Activated CD4-positive, alpha-beta T cell treated with anti-CD3 and anti-CD28 coated beads, Interleukin-2, amount 10 ng/mL, durations not matched to agents 24 days and 14 days (primary cell): ENCODE measurements at places on chromosomes 4 and X.

DNA sequence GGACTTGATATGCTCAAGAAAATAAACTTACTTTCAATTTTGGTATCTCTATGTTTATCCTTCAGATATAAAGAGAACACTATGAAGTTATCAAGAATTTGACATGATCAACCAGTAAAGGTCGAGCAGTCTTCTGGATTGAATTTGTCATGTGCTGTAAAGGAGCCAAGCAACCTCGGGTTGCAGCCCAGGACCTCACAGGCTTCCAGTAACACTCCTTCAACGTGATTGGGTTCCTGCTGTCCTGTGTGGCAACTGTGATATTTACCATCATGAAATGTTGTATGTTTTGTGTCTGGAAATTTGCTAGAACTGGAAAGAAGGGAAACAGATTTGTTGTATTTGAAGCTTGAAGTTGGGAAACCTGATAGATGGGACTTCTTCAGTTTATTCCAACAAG is 52.0 kb upstream of the UGT2B7 start:
- DNase-seq, result no peak

- no peak for DNase-seq
Measured at GRCh38 chr4:4519297-4519894, 22.5 kb downstream of the STX18 start.

- no peak for DNase-seq
Measured at GRCh38 chr4:81023484-81023883, 7.0 kb upstream of the BMP3 start.

DNA sequence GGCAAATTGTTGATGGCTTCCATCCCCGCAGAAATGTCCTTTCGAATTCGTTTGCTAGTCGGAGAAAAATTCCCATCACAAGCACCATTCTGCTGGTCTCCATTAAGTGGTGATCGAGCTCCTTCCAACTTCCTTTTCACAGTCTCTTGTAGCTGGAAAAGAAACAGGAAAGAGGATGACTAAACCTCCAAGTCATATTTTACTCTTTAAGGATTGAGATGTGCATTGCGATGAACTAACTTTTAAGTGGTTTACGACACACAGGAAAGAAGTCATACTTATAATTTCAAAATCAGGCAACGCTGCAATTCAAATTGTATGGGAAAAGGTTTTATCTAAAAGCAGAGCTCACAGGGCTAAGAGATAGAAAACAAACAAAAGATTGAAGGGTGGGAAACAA is 225.2 kb downstream of the MGST2 start:
- DNase-seq, result no peak

DNA sequence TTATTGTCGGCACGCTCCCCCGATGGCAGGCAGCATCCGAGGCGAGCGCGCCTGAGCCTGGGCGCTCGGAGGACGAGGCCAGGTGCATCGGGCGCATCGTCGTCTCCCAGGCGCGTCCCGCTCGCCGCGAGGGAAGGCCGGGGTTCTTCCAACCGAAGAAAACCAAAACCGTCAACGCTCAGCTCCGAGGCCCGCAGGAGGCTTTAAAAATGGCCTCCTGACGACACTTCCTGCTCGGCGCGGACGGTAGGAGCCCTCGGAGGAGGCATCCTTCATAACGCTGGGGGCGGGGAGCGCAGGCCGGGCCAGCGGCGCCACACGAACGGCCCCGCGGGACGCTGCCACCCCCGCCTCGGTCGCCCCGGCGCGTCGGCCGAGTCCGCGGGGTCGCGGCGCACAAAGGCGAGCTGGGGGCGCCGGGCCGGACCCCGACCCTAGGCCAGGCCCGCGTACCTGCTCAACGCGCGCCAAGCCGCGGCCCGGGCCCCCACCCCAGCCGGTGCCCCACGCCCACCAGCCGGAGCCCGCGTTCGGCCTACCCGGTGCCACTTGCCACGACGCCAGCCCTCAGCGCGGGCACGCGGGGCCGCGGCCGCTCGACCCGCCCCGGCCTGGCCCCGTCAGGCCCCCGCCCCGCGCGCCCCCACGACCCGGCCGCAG is 501 bp downstream of the ZNF518B start:
- peak; percentile 89 for DNase-seq

DNA sequence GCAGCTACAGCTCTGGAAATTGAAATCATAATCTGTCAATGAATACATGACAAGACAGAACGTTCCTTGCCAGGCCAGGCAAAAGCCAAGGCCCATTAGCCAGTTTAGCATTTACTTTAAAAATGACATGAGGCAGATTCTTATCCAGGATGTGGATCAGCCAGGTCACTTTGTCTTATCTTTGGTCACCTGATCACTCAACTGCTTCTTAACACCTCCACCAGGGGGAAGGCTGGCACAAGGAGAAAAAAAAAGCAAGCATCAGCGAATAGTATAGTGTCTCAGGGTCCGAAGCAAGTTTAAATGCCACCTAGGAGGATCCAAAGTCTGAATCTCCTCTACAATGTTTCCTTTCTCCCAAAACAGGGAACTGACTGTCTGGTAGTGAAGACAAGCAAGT is 18.8 kb downstream of the ATP1B4 start:
- peak; percentile 74 for DNase-seq

DNA sequence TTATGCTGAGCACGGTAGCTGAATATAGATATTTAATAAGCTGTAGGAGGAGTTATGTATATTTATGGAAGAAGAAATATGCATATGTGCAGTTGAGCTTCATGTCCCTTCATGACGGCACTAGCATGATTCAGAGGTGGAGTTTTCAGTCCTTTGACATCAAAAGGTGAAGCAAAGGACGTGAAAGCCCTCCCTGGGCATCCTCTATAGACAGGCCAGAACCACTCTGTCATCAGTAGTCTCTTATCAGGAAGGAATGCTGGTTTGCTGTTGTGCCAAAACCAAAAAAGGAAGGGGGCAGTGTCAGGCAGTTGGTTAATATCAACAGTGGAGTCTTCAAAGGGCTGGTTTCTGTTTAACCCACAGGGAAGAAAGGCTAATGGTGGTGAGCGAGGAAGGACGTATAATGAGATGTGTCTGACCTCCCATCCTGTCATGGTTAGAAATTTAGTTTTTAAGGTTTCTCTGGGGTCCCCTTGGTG is 23.5 kb upstream of the IL2 start:
- DNase-seq, result no peak

- DNase-seq, result no peak
Measured at GRCh38 chr4:139847602-139848001, 182.0 kb downstream of the MGST2 start.

DNA sequence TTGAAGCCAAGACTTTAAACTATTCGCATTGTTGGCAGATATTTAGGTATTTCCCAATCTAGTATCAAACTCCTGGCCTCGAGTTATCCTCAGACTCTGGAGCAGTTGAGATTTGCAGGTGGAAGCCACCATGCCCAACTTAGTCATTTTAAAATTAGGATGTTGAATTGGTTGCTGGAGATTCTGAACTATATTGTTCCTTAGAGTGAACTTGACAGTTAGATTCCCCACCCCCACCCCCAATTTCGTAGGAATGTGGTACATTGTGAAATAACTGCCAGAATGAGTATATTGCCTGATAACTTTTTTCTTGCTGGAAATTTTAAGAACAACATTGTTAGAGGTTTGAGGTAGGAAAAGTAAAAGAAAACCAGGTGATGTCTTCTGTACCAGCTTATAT is 2.3 kb downstream of the NOCT start:
- no peak for DNase-seq
